ENCODE measurements at places on chromosomes 6 and 20.

GRCh38 chr6:151137542-151137941, 102.2 kb upstream of the AKAP12 start:
- no peak for DNase-seq

GRCh38 chr20:2879146-2879545, 5.9 kb downstream of the PTPRA start:
- DNase-seq = no peak

DNA sequence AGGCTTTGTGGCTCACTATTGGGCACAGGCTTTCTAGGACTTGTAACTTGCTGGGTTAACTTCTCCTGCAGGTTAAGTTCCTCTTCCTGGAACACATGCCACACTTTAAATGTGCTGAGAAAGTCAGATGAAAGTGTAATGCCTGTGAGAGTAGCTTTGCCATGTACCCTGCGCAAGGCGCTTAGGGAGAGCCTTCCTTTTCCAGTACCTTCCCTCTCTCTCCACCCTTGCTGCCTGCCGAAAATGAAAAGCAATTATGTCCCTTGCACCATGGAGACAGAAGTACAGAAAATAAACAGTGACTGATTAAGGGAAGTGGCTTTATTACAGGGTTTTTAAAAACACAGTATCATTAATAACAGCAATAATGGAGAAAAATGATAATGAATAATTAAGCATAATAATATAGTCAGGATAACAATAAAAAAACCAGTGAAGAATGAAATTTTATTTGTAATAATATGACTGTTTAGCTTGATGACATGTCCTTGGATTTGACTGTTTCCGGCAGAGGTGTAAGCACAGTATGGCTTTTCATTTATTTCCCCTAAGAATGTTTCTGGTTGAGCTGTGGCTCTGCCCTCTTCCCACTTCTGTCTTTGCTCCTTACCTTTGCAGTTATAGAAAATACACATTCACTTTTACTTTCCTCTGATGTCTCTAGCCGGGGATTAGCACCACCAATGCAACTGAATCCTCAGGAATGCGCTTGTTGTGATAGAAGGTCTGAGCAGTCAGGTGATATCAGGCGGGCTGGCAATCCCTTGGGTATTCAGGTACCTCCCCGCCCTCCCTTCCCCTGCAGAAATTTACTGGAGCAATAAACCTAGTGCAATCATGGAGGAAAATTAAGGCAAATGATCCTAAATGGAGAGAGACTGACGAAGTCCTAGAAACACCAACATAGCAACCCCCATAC, 472.3 kb upstream of the CITED2 start:
- DNase-seq = peak; percentile 82

- no peak for DNase-seq
These were observed 312.0 kb downstream of the ZFAND3 start for GRCh38 chr6:38131527-38131965.

DNA sequence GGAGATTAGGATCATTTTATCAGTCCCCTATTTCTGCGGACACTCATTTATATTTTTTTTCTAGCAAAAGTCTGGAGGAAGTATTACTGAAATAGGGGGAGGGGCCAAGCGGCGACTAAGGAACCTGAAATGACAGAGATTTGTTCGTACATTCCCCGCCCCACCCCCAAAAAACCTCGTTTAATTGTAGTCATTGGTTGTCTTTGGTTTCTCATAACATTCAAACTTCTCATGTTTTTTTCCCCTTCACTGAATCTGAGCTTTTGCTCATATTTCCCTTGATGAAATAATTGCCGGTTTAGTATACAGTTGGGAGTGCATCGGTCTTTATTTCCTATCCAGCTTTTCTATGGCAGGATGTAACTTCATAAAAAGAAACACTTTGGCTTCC, 768 bp upstream of the FYN start:
- no peak for DNase-seq

DNA sequence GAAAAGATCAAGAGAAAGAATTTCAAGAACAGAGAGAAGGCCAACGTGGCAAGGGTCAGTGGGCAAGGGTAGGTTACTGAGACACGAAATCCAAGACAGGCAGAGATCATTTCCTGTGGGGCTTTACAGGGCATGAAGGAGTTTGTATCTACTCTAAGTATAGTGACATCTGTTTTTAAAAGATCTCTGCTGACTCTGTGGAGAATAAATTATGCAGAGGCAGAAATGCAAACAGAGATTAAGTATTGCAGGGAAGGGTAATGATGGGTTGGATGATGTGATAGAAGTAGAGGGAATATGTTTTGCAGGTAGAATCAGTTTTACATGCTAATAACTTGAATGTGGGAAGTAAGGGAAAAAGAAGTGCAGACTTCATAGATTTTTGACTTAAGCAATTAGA, 243.5 kb downstream of the FRK start:
- DNase-seq = no peak

DNA sequence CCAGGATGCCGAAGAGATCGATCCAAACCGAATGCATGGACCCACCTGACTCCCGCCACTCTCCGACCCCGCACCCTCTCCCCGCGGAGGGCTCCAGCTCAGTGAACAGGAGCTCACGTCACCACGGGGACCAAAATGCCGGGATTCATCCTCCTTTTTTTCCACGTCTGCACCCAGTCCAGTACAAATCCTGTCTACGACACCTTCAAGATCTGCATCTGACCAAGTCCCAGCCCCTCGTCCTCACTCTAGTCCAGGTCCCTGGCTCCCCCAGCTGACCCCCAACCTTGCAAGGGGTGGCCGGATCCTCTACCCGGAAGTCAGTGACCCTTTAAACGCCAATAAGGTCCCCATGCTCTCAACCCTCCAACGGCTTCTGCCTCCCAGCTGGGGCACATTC, 92.8 kb upstream of the QKI start:
- DNase-seq = no peak

DNA sequence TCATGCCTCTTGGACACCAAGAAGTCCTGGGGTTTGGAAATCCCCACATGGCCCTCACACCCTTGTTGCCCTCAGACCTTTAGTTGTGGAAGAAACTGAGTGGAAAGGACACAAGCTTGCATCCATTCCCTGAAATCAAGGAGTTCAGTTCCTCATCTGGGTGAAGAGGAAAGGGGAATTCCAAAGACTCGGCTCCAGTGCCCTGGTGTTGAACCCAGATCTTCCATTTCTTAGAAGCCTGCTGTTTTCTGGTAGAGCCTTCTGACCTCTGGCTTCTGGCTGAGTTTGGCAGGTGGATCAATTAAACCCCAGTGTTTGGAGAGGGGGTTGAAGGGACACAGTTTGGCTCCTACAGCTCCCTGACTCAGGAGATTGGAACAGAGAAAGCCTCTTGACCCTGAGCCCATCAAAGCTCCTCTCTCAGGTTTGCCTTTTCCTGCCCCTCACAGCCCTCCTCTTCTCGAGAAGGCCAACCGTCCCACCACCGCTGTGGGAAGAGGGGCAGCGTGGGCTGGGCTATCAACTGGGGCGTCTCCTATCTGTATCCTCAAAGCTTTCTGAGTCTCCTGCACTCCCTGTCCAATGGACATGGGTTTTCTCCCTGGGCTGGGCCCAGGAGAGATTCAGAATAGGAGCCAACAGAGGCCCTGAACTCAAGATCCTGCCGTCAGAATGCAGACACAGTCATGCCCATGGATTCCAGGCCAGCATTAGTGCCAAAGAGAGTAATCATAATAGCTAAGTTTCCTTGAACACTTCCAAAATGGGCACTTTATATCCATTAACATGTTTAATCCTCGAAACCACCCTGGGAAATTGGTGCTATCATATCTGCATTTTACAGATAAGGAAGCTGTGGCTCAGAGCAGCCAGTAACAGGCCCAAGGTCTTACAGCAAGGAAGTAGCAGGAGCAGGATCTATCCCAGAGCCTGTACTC, 146.2 kb downstream of the VEGFA start:
- DNase-seq = no peak

GRCh38 chr6:160027076-160027475, 58.2 kb downstream of the IGF2R start:
- DNase-seq = no peak

DNA sequence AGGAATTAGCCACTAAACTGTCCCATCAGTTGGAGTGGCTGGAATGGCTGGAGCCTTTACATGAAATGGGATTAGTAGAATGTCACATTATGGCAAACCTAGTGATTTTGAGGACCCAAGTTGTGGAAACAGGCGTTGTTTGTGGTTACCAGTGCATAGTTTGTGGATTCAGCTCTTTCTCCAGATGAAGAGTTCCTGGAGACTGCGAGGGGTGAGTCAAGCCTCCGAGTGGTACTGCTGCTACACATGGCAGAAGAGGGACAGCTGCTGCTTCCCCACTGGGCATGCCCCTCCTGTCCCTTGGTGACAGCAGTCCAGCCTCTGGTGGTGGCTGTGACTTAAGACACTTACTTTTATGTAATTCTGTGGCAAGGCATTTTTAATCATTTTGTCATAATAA, 94.2 kb upstream of the SCP2D1 start:
- DNase-seq = no peak

- no peak for DNase-seq
These were observed 75.8 kb downstream of the SYCP2L start for GRCh38 chr6:10962673-10963072.

DNA sequence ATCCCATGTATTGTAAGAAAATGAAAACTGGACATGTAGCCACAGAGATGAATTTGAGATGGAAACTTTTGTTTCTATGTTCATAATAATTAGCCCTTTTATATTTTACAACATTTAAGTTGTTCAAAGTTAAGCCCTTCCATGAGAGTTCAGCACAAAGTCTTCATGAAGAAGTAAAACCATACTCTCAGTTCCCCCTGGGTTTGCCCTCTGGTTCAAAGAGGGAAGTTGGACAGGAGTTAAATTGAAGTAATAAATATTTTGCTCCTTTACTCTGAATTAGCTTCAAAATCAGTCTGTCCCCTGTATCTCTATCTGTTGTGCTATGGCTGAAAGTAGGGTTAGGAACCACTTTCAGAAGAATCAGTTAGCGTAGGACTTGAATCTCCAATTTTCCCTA, 31.1 kb downstream of the PHACTR2 start:
- DNase-seq = no peak

DNA sequence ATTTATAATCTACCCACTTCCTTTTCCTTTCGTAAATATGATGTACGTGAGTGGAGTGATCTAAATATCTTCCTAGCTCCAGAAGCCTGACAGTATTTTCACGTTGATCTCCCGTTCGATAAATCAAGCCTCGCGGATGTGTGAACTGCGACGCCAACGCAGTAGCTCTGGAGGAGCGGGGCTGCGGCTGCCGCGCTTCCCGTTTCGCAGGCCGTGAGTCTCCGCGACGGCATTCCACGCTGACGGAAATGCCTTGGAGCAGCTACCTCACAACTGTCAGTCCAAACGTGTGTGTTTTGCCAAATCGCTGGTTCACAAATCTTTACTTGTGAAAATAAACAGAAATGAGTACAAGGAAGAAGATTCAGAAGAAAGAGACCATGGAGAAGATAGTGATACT, 41.2 kb downstream of the BTBD3 start:
- no peak for DNase-seq

GRCh38 chr20:25089096-25089495, 7.2 kb upstream of the VSX1 start:
- no peak for DNase-seq

DNA sequence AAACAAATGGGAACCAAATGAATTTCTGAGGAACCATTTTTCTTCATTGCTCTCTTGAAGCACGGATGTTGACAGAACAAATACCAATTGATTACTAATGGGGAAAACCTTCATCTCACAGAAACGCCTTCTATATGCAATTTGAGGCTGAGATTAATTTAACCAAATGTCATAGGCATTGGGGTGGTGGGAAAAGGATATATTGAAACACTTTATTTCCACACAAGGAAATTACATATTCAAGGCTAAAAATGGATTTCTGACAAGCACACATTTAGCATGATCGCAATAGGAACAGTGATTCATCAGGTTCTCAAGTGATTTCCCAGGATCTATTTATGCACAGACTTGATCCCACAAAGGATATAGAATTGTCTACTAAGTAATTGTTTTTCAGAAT, 88.9 kb downstream of the COL12A1 start:
- DNase-seq = no peak

DNA sequence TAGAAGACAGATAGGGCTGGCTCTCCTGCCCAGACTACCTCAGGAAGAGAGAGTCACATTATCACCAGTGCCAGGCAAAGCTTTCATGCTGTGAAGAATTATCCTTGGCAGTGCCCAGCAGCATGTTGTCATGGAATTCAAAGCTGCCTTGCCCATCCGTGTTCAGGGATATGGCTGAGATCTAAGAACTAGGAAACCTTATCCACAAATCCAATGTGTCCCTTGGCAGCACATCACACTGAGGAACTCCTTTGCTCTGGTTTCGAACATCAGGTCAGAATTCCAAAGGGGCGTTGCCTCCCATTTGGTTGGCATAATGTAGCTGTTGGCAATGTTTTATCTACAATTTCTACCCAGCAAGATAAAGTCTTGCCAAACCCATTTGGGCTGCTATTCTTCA, 52.7 kb downstream of the ADGRF1 start:
- no peak for DNase-seq

GRCh38 chr20:4195499-4195898, 180.1 kb upstream of the RNF24 start:
- DNase-seq = peak; percentile 46
